NCI-H1105 (cell line): ENCODE measurements at places on chromosomes 5 and 9.

GRCh38 chr5:109936996-109937395 is 247.3 kb downstream of the MAN2A1 start:
- no peak for DNase-seq

- no peak for DNase-seq
These were observed 172.8 kb downstream of the AUH start for GRCh38 chr9:91188719-91189590.

- no peak for DNase-seq
These were observed 57.2 kb downstream of the WDR70 start for GRCh38 chr5:37436146-37436934.

DNA sequence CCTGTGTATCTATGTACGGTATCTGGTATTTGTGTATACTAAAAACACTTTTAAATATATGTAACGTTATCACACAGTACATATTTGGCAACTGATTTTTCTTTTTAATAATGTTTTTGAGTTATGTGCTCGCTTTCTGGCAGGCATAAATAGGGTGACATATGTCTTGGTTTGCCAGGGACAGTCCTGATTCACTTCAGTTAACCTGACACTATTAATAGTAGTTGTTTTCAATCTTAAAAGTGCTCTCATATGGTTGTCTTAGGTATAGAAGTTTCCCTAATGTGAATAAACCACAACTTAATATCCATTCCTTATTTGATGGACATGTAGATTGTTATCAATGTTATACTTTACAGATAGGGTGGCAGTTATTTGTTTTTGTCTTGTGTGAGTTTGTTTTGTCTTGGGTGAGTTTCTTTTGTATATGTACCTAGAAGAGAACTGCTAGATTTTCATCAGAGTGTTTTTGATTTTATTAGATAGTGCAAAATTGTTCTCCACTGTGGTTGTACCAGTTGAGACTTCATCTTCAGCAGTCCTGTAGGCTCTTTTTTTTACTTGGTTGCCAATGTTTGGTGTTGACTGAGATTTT is 7.9 kb downstream of the G3BP1 start:
- DNase-seq, result no peak

DNA sequence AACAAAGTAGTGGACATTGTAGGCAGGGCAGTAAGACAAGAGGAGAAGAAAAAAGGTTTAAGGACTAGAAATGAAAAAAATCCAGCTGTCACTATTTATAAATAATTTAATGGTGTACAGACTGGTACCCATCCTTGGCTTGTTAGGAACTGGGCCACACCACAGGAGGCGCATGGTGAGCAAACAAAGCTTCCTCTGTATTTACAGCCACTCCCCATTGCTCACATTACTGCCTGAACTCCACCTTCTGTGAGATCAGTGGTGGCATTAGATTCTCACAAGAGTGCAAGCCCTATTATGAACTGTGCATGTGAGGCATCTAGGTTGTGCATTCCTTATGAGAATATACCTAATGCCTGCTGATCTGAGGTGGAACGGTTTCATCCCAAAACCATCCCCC is 62.6 kb upstream of the DMAC1 start:
- no peak for DNase-seq

DNA sequence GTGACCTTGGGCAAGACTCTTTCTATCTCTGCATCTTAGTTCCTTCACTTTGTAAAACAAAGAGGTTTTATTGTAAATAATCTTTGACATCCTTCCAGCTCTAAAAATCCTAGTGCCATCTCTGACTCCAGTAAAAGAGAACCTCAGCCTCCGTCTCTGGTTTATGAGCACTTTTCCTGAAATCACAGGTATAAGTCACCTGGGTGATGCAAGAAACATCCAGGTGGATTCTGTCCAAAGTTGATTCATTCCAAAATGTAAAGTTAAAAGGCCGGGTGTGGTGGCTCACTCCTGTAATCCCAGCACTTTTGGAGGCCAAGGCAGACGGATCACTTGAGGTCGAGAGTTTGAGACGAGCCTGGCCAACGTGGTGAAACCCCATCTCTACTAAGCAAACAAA is 21.1 kb upstream of the UBAP2 start:
- DNase-seq, result no peak

GRCh38 chr9:81851340-81851739 is 76.9 kb upstream of the SPATA31D4 start:
- peak; percentile 16 for DNase-seq

DNA sequence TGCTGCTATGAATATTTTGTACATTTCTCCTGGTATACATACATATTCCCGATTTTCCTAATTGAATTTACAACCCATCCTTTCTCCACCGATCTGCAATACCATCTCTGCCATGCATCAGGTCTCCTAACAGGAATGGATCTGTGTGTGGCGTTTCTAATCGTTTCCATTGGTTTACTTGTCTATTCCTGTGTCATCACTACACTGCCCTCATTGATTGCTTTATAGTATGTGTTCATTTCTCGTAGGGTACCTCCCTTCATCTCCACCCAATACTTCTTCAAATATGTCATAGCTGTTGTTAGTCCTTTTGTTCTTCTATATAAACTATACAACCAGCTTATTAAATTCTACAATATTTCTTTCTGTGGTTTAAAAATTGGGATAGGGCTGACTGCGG is 7.1 kb upstream of the OR2S2 start:
- DNase-seq, result no peak

DNA sequence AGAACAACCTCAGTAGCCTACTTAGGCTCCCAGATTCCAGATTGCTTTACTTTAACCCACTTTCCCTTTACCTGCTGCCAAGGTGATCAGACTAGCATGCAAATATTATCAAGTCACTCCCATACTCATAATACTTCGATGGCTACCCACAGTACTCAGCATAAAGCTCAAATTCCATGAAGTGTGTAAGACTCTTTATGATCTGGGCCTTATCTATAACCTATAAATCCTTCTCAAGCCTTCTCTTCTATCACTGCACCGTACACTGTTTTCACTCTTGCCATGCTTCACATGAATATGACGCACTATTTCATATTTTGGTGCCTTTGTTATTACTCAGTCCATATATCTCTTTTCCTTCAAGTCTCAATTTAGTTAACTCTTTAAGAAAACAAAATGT is 135.2 kb upstream of the TARS1 start:
- no peak for DNase-seq

GRCh38 chr9:115071176-115071575 is 46.8 kb downstream of the TNC start:
- no peak for DNase-seq

DNA sequence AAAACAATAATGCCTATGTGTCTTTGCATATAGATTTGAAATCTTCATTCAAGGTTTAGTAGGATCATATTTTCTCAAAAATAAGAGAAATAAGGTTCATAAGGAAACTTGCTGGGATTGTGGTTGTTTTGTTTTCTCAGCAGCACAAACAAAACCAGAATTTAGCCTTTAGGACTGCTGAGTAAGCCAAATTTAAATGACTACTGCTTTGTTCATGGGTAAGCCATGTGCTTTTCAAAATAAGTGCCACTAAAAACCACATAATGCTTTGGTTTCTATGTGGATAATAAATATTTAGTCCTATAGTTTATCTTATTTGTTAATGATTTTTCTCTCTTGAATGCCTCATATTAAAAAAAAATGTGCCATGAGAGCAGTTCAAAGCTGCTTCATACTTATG is 38.8 kb downstream of the PTCD2 start:
- no peak for DNase-seq

GRCh38 chr5:179470201-179470600 is 80.2 kb upstream of the RUFY1 start:
- DNase-seq, result no peak

DNA sequence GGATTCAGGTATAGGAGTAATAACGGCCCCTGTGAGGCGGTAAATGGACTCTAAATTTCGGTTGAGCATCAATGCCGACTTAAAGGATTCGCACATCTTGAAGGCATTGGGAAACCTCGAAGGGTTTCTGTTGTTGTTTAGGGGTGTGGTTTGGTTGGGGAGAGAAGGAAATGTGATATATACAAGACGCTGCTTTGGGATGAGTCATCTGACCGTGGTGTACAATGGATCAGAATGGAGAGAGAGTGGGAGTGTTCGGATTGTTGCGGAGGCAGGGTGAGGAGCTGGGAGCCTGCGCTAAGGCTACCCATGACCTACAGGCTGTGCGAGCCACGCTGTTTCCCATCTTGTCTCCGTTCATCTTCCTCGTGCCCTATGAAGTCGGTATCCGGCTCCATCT is 60.4 kb upstream of the ERCC6L2 start:
- no peak for DNase-seq

- DNase-seq, result peak; percentile 25
These were observed 60.5 kb downstream of the GLDC start for GRCh38 chr9:6584881-6585597.

GRCh38 chr9:96080364-96080763 is 204.9 kb downstream of the ERCC6L2 start:
- DNase-seq, result no peak

DNA sequence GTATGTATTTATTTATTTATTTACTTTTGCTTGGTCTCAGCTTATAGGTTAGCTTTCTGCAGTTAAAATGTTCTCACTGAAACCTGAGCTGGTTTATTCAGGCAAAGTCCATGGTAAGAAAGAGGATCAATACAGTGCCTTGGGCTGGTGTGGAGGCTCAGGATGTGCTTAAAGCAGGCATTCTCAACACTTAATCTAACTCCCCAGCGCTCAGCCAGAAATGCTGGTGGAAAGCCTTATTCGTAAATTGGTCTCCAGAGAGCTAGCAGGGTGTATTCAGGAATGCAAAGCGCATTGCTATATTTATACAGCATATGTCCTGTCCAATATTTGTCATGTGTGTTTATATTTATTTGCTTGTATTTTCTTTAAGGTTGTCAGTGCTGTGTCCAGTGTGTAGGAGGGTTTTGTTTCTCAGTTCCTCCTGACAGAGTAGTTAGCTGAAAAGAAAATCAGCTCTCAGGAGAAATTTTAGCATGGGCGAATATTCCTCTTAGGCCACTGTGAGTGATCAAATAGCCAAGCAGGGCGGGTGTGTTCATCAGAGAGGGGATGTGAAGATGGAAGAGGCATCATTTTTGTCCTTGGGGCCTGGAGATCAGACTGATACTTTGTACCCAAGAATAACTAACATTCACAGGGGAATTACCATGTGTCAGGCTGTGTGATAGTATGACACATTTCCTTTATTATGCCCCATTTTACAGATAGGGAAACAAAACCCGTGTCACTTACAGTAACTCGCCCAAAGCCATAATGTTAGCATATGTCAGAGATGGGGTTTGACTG is 65.8 kb downstream of the DOCK2 start:
- DNase-seq, result no peak

GRCh38 chr5:83751201-83751600 is 30.5 kb upstream of the HAPLN1 start:
- no peak for DNase-seq

DNA sequence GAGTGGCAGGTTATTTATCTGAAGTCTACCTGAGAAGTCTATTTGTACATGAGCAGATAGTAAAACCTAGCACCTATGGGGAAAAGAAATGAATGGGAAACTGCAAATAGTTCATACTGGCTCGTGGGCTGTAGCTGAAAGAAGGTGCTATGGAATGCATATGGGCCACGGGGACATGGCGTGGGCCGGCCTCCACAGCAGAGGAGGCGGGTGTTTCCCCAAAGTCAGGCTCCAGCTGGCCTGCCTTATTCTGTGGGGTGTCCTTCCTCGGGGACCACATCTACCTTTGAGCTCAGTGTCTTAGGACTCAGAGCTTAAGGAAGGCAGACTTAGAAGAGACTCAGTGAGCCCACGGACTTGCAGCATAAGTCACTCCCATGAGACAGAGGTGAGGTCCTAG is 350.5 kb upstream of the PANK3 start:
- no peak for DNase-seq

DNA sequence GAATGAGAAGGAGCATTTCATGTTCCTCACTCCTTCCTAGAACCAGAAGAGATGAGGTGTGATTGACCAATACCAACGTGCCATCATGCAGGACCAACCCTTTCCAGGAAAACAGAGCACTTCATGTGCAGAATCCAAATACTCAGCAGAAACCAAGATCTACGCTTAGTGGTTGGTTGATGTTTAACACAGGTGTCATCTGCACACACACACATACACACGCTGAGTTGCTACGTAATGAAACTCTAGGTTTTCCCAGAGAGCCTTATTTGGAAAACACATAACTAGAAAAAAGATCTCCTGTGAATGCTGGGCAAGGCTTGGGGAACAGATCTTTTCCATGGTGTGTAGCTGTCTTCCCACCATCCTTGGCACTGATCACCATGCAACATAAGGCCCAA is 21.1 kb upstream of the ZNF622 start:
- DNase-seq, result no peak

DNA sequence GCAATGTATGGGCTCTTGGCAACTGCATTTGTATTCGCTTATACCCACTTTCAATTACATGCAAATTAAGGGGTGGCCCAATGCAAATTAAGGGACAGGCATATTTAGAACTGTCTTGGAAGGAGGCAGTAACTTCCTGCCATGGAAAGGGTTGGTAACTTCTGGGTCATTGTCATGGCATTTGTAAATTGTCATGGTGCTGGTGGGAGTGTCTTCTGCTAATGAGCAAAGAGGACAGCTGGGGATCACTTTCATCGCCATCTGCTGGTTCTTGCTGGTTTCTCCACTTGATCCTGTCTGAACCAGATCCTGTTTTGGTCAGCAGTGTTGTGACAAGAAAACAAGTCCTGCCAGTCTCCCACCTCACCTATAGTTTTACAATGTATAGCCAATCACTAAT is 23.3 kb upstream of the UGT3A2 start:
- no peak for DNase-seq

DNA sequence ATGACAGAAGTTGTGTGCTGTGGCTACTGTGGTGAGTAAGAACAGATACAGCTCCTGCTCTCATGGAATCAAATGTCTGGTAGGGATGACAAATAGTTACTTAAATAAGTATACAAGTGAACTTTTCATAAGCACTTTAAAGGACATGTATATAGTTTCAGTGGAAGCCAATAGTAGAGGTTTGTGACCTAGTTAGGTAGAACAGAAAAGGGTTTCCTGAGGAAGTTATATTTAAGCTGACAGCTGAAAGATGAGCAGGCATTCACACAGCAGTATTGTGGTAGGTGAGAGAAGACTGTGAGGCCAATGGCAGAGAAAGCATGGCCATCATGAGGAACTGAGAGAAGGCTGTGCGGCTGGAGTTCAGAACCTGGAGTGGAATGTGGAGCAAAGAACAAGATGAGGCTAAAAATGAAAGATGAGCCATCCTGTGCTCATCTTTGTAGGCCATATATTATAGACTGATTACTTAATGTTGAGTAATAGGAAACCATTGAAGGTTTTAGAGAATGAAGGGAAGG is 15.4 kb downstream of the FAM174A start:
- DNase-seq, result no peak

GRCh38 chr5:180142824-180143610 is 66.0 kb downstream of the RASGEF1C start:
- no peak for DNase-seq

DNA sequence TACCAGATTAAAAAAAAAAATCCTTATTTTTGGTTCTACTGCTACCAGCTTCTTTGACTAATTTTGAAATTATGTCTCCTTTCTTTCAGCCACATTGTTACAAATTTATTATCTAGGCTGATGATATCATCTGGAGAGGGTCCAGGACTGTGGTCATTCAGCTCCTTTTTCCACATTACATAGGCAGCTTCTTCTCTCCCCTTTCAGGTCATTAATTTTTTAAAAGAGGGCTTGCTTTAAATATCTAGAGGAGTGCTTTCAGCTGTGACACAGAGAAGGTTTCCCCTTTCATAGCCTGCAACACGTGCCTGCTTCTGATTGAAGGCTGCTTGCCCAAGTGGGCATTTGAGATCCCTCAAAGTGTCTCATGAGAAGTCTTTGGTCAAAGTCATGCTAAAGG is 155.7 kb upstream of the PAPPA start:
- DNase-seq, result no peak

GRCh38 chr5:50768634-50769033 is 102.2 kb downstream of the PARP8 start:
- no peak for DNase-seq

GRCh38 chr9:134475011-134475790 is 148.9 kb downstream of the RXRA start:
- DNase-seq, result no peak
